ENCODE measurements at places on chromosomes 3 and 15.
A peak's percentile ranks its signal among the peaks of the same experiment; 100 is the strongest.

DNA sequence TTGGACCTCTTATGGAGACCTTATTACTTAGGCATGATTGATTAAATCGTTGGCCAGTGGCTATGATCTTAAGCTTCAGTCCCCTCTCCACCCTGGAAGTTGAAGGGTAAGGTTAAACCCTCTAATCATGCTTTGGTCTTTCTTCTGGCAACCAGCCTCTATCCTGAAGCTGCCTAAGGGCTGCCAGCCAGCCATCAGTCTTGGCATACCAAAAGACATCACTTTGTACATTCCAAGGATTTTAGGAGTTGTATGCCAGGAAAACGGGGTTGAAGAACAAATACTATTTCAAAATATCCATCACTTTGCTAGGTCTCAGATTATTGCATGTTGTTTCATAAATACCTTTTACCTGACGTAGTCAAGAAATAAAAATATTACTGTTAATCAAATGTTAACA is 28.9 kb downstream of the UBE2E2 start:
- DNase-seq = no peak

DNA sequence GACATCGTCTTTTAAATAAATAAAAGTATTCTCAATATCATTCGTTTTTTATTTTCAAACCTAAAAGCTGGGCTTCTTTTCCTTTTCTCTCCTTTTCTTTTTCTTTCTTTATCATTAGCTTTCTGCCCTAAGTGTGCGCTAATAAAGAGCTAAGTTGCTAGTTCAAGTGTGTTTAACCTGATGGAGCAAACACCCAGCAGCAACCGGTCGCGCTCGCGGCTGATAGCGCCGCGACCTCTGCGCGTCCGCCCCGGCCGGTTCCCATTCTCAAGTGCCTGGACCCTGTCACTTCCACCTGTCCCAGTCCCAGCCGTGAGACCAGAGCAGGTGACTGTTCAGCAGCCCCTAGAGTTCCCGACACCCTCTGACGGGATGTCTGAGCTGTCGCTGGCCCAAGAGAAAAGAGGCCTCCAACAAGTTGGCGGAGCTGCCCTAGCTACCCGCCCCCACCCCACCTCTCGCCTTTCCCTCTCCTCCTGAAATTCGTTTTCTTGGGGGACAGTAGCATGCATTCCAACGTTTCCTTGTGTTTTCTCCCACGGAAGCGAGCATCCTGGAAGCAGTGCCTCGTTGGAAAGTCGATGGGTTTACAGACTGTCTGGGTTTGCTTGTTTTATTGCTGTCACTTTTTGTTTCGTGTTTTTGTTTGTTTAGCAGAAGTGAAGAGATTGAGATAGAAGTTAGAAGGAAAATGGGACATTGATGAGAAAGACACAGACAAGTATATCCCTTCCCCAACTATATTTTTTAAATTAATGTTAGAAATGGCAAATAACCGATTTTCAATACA is 3.1 kb upstream of the MECOM start:
- no peak for DNase-seq

GRCh38 chr15:82764117-82764490 is 41.8 kb downstream of the FSD2 start:
- no peak for DNase-seq

DNA sequence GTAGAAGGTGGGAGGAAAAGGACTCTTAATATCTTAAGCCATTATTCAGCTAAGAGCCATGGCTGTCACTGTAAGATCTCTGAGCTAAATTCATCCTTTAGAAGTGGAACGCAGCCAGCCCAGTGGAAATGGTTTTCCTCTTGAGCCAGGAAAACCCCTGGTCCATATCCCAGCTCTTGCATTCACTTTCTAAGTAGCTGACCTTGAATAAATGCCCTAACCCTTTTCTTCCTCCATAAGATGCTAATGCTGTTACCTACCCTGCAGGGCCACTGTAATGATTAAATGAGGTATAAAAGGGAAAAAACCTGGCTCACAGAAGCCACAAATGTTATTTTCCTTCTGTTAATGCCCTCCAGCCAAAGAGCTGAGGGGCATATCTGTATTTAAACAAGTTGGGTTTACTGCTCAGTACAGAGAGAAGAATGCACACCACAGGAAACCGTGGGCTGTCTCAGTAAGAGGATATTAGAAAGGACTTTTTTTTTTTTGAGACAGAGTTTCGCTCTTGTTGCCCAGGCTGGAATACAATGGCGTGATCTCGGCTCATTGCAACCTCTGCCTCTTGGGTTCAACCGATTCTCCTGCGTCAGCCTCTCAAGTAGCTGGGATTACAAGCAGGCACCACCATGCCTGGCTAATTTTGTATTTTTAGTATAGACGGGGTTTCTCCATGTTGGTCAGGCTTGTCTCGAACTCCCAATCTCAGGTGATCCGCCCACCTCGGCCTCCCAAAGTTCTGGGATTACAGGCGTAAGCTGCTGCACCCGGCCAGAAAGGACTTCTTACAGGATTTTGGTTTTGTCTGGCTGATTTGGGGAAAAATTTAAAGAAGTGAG is 6.8 kb downstream of the UBL7 start:
- DNase-seq = no peak

GRCh38 chr3:4749567-4750002 is 229.7 kb upstream of the BHLHE40 start:
- DNase-seq = no peak

GRCh38 chr15:71748293-71748718 is 62.0 kb upstream of the NR2E3 start:
- DNase-seq = peak; percentile 70

DNA sequence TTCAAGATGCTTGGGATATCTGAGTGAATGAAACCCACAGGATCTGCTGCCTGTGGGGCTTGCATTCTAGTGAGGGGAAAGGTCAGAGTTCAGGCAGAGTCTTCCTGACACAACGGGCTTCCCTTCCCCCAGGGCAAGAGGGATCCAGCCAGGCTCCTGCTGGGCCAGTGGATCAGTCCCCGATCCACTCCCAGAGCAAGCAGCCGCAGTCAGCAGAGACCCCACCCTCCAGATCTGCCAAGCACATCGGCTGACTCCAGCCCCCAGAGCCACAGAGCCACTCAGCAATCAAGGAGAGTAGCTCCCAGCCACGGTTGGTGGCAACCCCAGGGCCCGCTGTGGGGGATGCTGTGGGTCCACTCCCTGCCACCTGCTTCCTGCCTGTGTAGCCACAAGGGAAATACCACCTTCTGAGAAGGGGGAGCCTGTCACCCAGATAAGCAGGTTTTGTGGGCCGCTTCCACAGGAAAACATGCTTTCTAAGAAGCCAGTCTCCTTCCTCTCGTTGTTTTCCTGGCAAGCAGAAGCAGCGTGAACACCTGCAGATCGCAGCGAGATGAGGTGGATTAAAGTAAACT is 44.9 kb downstream of the CPN2 start:
- no peak for DNase-seq

- DNase-seq = no peak
These were observed 210.6 kb downstream of the ATP8B4 start for GRCh38 chr15:49908236-49908932.

- peak; percentile 56 for DNase-seq
These were observed 48.0 kb upstream of the TPRG1 start for GRCh38 chr3:189123595-189124387.

DNA sequence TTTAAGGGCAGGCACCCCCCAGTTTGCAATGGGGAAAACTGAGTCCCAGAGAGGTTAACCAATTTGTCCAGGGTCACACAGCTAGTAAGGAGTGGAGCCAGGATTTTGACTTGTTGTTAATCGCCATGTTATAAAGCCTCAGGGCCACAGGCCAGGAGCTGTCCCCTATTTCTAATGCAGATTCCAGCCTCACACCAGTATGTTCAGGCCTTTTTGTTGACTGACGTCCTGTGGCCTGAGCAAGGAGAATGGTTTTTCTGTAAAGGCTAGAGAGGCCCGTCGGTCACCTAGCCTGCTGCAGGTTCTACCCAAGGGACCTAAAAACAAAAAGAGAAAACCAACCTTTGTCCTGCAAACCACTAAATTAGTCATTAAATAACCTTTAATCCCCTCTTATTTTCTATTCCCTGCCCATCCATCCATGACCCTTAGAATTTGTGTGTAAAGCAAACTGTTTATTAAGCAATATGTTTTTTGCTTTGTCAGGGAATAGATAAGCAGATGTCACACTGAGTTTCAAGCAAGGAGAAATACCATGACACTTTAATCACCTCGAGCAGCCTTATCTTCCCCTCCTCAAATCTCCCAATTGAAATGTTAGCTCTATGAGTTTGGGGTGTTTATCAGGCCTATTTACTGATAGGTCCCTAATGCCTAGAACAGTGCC is 14.1 kb downstream of the ACOX2 start:
- DNase-seq = no peak

- DNase-seq = no peak
These were observed 7.9 kb downstream of the RTF1 start for GRCh38 chr15:41424809-41425208.

- DNase-seq = no peak
These were observed 555.8 kb upstream of the ALCAM start for GRCh38 chr3:104810896-104811295.

- DNase-seq = no peak
These were observed 130.3 kb upstream of the DCBLD2 start for GRCh38 chr3:99031778-99032177.

- no peak for DNase-seq
These were observed 1272.5 kb downstream of the ROBO1 start for GRCh38 chr3:78495301-78495700.

- no peak for DNase-seq
These were observed 22.4 kb downstream of the SPSB4 start for GRCh38 chr3:141073580-141073979.

DNA sequence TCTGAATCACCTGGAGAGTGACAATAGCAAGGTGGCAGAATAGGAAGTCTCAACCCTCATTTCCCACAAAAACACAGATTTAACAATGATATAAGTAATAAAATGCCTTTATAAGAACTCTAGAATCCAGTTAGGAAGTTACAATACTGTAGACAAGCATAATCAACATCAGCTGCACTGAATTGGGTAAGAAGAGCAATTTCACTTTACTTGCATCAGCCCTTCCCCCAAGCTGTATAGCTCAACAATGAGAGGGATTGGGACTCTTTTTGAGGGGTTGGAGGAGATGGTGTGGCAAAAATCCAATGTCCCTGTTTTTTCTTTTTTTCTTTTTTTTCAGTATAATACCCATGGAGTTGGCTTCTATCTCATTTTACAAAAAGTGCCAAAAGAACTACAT is 63.1 kb downstream of the SERP1 start:
- no peak for DNase-seq

DNA sequence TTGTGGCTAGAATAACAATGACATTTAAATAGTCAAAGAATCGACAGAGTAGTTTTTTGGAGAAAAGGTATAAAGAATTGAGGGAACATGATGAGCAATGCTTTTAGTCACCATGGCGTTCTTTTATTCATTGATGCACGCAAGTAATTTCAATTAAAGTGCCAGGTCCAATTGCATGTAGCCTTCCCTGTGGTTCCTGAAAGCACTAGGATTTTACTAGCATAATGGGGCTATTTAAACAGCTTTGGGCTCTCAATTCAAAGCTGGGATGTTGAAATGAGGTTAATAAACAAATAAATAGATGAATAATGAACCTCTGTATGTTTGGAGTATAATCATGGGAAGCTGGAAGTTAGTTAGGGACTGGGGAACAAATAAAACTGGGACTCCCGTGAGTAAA is 121.2 kb upstream of the GAP43 start:
- DNase-seq = no peak

DNA sequence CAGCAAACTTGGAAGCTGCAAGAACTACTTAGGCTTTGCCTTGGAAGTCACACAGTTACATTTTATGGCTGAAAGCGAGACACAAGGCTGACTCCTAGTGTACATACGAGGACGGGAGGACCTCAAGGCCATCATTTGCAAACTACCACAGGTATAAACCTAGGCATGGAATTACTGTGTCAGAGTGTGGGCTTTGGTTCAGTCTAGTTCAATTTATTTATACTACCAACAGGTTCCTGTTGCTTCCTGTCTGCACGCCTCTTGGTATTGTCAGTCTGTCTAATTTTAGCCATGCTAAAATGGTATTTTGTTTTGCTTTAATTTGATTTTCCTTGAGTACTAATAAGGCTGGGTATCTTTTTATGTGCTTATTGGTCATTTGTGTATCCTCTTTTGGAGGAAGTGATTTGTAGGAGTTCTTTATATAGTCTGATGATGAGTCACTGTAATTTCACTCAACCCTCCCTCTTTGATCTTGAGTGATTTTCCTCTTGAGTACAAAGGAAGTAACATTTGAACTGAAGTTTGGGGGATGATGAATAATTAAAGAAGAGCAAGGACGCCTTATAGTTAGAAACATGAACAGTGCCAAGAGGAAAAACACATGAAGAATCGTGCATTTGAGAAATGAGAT is 8.2 kb downstream of the ANKRD34C start:
- no peak for DNase-seq

DNA sequence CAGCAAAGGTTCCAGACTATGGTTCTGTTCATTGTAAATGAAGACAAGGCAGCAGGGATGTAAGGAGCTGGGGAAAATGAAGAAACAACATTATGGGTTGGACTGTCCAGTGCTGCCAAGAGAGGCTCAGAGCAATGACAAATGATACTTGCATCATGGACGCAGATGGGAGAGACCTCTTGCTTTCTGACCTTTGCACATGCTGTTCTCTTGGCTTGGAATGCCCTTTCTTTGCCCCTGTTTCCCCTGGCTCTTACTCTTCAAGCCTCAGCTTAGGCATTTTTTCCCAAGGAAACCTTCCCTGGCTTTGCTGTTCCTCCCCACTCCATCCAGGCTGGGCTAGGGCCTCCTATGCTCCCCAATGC is 59.9 kb upstream of the RAD18 start:
- no peak for DNase-seq

- no peak for DNase-seq
These were observed 50.4 kb downstream of the IL12A start for GRCh38 chr3:160038862-160039562.

- DNase-seq = no peak
These were observed 15.0 kb downstream of the PRR23E start for GRCh38 chr3:127207727-127208482.

DNA sequence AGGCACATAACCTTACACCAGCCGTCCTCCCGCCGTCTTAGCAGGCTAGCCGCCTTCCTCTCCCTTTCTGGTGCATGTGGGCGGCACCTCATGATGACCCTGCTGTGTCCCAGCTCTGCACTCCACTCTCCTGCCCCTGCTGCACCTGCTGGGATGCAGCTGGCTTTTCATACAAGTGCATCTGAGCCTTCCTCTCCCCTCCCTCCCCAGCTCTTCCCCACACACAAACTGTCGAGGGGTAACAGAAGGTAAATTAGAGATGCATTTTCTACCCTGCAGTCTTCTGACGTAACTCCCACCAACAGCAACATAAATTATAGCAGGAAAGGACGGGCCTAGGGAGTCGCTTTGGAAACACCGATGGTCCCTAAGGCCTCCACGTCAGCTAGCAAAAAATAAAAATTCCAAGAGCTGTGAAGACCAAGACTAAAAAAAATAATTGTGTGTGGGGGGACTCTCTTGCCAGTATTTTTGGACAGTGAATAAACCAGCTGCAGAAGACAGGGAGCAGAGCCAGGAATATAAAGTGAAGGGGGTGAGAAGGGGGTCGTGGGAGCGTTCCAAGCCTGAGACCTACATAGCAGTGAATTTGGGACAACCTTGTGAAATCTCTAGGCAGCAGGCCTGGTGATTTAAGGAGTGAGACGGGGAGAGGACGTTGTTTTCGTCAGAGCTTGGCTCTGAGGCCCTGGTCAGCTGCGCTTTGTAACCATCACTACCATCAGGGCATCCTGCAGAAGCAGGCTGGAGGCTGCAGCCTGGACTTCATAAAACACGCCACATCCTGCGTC is 216.2 kb downstream of the ADAMTS17 start:
- no peak for DNase-seq

GRCh38 chr15:70509731-70510143 is 253.6 kb downstream of the UACA start:
- DNase-seq = no peak

GRCh38 chr3:45059132-45059531 is 33.0 kb downstream of the CLEC3B start:
- DNase-seq = no peak
